ENCODE measurements at places on chromosomes 1 and 21.

- DNase-seq = no peak
Measured at GRCh38 chr1:32116531-32116930, 8.7 kb downstream of the KPNA6 start.

DNA sequence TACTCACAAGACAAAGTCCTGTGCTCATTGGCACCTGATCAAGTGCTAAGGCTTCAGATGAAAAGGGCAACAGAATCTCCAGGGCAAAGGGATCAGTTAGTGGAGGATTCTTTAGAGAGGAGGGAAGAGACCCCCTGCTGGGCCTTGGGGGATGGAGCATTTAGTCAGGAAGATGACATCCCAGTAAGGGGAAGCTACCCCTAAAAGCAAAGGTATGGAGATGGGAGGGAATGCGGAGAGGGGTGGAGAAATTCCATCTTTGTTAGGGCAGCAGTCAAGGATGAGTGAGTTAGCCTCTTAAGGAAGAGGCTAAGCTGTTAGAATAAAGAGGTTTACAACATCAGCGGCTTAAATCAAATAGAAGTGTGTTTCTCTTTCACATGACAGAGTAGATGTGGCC is 67.4 kb downstream of the ST6GALNAC3 start:
- no peak for DNase-seq

DNA sequence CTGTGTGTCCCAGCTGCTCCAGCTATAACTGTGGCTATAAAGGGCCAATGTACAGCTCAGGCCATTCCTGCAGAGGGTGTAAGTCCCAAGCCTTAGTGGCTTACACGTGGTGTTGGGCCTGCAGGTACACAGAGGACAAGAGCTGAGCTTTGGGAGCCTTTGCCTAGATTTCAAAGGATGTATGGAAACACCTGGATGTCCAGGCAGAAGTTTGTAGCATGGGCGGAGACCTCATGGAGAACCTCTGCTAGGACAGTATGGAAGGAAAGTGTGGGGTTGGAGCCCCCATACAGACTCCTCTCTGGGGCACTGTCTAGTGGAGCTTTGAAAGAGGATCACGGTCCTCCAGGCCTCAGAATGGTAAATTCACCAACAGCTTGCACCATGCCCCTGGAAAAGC is 113.9 kb downstream of the RGS21 start:
- DNase-seq = no peak

DNA sequence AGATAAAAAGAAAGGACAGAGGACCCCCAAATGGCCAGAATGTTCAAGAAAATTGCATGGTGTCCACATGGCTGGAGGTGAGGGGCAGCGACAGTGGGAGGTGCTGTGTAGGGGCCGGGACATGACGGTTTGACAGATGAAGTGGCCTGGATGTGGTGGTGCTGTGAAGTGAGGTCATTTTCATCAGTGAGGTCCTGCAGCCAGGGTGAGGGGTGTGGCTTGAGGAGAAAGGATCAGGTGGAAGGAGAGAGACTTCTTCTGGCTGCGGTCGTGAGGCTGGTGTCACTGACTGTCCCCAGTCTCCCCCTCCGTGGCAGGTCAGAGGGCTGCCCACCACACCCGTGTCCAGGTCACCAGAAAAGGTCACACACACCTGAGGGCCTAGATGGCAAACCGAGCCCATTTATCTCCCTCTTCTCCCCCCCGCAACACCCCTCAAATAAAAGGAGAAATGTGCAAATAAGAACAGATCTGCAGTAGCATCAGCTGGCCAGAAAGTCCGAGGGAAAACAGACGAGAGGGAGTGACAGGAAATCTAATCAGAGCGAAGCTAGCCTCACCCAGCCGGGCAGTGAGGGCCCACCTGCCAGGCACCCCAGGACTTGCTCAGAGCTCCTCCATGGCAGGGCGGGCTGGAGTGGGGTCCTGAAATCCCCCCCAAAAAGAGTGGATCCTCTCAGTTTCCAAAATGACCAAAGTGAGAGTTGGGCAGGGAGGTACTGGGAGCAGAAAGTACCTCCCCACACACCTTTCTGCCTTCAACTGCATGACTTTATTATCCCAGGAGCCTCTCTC is 148.5 kb upstream of the EDN2 start:
- DNase-seq = no peak

DNA sequence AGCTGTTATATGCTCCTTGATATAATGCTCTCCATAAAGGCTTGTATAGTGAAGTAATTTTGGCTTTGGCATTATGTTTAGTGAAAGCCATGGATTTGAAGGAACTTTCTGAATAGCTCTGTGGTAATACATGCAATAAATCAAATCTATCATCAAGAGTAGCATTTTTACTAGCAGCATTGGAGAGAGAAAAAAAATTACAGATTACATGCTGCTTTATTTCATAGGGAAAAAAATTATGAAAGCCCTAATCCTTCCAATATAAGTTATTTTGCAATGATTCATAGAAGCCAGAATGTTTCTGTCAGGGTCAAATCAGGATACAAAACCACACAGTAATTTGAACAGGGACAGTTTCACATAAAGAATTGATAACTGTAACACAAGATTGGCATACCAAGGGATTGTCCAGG is 250.0 kb downstream of the SPATA17 start:
- DNase-seq = no peak

DNA sequence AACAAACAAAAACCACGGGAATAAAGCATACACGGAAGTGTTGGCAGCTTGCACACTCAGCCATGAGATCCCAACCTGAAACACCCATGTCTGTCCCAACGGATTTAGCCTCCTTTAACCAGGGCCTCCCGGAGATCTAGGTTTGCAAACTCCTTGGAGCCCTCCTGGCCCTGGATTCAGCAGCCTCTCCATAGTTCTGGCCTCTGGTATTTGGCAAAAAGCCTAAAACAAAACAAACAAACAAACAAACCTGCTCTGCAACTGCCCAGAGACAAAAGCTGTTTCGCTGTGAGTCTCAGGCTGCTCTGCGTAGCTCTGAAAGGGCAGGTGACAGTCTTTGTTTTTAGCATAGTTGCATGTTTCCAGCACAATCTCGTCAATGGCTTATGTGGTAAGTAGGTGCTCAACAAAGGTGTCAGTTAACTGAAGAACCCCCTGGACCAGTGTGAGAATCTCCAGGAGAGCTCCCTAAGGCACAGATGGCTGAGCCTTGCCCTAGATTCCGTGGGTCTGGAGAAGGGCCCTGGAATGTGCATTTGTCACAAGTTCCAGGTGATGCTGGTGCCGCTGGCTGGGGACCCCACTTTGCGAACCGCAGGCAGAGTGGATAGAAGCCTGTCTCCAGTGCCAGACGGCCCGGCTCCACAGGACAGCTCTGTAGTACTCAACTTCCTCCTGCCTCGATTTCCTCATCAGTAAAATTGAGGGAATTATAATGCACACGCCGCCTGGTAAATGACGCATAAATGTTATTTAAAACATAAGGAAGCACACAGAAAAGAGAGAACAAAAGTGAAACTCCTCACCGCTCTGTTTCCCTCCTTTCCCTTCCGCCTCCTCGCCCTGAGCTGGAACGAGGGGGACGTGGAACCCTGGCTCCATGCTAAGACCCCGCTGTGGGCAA is 86.2 kb downstream of the RIPK4 start:
- DNase-seq = peak; percentile 40

- DNase-seq = no peak
Measured at GRCh38 chr1:26496861-26497260, 24.6 kb downstream of the HMGN2 start.

- DNase-seq = no peak
Measured at GRCh38 chr1:220485131-220485530, 42.8 kb upstream of the MARK1 start.

DNA sequence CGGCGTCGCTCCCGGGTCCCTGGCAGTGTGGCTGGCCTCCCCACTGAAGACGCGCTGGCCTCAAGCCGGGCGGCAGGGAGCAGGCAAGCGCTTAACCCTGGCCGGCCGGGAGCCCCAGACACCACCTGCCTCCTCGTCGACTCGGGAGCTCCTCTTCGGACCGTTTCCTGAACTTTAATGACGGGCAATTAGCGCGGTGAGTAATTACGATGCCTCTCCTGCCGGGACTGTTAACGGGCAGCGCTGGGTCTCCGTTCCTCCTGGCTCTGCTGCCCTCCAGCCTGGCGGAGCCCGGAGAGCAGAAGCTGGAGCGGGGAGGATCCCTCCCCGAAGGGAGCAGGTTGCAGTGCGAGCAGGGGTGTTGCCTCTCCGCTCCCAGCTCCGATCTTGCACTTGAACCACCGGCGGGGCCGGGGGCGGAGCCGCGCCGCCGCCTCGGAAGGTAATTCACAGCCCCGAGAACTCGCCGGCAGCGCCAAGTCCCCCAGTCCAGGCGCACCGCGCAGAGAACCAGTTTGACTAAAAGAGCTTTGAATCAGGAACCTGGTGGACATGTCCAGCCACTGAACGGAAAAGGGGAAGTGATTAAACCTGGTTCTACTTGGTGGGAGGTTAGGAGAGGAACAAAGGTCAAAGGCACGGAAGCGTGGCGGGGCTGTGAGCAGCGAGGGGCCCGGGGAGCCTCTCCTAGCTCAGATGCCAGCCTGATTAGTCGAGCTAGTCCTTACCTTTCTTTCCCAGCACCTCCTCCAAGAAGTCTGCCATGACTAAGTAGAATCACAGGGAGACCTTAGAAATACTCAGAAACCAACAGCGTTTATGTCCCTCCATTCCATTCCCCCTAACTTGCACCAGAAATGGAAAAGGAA is 18.3 kb upstream of the PLEKHA6 start:
- DNase-seq = no peak

DNA sequence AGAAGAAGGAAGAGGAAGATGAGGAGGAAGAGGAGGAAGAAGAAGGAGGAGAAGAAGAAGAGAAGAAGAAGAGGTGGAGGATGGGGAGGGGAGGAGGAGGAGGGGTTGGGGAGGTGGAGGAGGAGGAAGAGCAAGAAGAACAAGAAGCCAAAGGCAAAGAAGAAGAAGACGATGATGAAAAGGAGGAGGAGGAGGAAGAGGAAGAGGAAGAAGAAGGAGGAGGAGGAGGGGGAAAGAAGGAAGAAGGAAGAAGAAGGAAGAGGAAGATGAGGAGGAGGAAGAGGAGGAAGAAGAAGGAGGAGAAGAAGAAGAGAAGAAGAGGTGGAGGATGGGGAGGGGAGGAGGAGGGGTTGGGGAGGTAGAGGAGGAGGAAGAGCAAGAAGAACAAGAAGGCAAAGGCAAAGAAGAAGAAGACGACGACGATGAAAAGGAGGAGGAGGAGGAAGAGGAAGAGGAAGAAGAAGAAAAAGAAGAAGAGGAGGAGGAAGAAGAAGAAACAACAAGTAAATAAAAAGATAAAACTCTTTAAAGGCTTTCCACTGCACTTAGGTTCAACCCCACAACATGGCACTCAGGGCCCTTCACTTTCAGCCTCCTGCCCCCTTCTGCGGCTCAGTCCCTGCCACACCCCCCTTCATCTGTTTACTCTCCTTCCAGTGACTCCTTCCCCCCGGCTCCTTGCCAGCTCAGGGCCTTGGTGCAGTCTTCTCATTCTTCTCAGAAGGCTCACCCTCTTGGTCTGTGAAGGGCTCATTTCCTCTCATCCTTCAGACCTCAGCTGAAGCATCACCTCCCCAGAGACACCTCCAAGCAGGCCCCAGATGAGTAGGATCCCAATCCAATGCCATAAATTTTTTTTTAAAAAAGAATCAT is 114.0 kb downstream of the KCNN3 start:
- no peak for DNase-seq

GRCh38 chr1:37705399-37705798 is 13.1 kb downstream of the CDCA8 start:
- no peak for DNase-seq

GRCh38 chr1:67747671-67748546 is 62.9 kb downstream of the GADD45A start:
- no peak for DNase-seq

- DNase-seq = no peak
Measured at GRCh38 chr1:161427733-161428516, 60.2 kb upstream of the CFAP126 start.

DNA sequence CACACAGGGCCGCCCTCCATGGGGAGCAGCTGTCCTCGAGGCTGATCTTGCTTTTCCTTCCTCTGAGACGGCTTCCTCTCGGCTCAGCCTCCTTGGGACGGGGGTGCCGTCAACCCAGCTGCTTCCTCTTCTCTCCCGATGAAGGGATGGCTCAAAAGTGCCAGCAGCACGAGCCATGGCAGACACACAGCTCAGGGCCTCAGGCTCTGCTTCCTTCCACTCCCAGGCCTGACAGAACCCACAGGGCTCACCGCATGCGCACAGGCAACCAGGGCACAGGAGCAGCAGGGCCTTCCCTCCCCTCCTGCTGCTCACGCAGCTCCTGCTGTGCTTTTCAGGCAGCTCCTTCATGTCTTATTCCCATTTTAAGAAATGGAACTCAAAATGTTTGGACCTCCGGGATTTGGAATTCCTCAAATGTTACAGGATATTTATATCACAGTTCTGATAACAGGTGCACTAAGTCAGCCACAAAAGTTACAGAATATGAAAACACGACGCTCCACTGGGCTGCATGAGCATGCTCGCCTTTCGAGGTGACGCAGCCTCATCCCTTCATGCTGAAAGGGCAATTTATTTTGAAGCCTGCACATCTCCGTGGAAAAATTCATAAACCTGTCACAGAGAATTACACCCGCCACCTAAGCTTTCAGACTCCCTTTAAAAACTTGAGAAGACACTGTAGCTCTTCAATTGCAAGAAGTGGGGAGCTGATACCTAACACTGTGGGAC is 84.4 kb downstream of the HSF2BP start:
- DNase-seq = no peak

GRCh38 chr1:236947794-236948193 is 56.4 kb downstream of the MT1HL1 start:
- DNase-seq = no peak

DNA sequence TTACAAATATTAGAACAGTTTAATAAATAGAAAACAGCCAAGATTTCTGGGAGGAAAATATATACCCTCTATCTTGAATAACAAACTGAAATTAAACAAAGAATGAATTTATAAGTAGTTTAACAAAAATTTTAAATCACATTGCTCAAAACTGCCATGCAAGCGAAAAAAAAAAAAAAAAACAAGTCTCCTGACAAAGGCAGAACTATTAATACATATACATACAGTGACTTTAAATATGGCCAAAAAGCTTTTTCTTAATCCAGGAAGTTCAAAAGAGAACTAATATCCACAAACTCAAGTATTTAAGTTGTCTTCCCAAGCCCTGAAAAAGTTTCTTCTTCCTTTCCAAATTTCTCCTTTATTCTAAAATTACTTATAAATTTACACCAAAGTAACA is 63.5 kb upstream of the MUTYH start:
- DNase-seq = no peak

- DNase-seq = no peak
Measured at GRCh38 chr21:17976691-17977090, 157.5 kb upstream of the C21orf91 start.

Data from COR-L47 (cell line).